ENCODE measurements at places on chromosomes 11 and 22.

DNA sequence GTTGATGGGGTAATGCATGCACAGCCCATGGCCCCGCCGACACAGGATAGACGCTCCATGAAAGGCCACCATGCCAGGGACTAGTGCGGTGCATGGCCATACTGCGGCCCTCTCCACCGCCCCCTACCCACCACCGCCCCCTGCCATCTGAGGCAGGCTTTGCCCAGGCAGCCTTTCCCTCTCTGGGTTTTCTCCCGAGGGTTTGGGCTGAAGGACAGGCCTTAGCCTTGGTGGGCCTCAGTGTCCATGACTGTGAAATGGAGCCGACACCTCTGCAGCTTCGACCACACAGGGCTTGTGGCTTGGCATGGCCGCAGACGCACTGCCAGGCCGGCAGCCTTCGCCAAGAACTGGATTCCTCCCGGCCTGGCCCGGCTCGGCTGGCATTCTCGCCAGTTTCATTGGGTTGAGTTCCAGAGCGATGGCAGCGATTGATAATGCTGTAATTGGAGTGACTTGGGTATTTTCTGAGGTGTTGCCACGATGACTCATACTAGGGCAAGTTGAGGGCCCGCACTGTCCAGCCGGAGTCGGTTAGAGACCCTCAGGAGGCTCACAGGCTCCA lies 111.3 kb downstream of the WNT7B start:
- DNase-seq: no peak

- DNase-seq: no peak
Measured at GRCh38 chr11:56848141-56848809, 99.8 kb upstream of the OR9G4 start.

- no peak for DNase-seq
Measured at GRCh38 chr22:50544078-50544745, 1.5 kb upstream of the KLHDC7B start.

- no peak for DNase-seq
Measured at GRCh38 chr11:71477641-71478527, 24.9 kb downstream of the NADSYN1 start.

GRCh38 chr11:125890447-125891100 lies 3.1 kb downstream of the HYLS1 start:
- peak; percentile 27 for DNase-seq

GRCh38 chr22:30865656-30866055 lies 102.9 kb downstream of the MORC2 start:
- DNase-seq: no peak

Data from hematopoietic multipotent progenitor cell treated with erythropoietin and hydrocortisone succinate and interleukin-3 and kit ligand, for 17 days (in vitro differentiated cells).